CD8-positive, alpha-beta memory T cell (primary cell): ENCODE measurements at places on chromosomes 2 and 18.

GRCh38 chr2:158837645-158838044, 42.5 kb downstream of the DAPL1 start:
- DNase-seq, result no peak

DNA sequence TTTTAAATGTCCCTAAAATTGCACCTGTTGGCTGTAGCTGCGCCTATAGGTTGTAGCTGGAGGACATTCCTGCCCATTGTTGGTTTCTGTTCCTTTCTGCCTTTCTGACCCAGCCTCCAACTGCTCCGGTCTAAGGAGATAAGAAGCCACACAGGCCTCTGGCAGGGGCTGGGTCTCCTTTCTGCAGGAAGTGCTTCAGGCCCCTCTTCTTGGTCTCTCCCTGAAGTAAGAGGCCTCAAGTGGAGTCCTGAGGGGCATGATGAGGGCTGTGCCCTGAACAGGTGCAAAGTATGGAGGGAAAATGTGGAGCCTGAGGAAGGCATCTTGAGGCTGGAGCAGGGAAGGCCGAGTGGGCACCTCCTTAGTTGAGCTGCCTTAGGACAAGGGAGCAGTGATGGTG, 10.4 kb upstream of the SFTPB start:
- DNase-seq, result no peak

DNA sequence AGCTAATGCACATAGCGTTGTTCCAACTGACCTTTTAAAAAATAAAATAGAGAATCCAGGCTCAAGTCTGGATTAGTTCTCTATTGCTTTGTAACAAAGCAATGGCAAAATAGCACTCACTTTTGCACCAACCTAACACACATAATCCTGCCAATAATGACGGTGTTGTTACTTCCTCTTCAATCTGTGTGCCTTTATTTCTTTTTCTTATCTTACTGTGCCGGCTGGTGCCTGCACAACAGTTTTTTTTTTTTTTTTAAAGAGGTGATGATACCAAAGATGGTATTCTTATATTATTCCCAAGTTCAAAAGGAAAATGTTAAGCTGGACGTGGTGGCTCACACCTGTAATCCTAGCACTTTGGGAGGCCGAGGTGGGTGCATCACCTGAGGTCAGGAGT, 3.4 kb downstream of the PLB1 start:
- DNase-seq, result no peak

DNA sequence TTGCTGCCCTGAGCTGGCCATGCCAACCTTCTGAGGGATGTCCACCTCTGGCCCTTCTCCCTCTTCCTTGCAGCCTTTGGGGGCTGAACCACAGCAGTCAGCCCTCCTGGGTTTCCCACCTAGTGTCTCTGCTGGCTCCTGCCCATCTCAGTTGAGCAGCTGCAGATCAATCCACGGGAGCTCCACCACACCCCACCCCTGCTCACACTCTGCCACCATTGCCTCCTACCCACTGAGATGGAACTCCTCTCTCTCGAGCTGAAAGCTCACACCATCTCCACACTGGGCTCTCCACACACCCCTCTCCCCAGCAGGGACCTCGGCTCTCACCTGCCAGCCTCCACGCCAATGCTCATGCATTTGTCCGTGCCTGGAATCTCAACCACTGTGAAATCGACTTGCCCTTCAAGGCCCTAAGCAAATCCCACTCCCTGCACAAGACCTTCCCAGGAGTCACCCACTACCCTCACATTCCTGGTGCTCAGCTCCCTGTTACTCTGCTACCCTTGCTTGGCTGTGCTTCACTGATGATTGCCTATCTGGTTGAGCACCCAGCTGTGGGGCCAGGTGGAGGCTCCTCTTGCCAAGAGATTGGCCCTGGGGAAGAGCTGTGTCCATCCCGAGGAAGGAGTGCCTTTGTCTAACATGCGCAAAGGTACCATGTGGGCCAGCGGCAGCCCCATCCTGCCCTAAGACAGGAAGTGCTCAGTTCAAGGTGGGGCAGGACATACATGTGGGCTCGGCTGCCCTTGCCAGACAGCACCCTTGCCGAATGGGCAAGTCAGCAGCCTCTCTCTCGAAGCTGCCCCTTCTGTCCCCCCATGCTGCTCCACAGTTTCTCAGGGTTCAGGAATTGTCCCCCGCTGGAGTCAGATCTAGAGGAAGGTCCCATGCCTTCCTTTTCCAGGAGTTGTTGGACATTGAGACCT, 208.7 kb downstream of the CYP26B1 start:
- DNase-seq, result no peak

- no peak for DNase-seq
Measured at GRCh38 chr2:57543211-57543610, 503.4 kb upstream of the VRK2 start.

GRCh38 chr18:25141886-25142285, 210.1 kb downstream of the ZNF521 start:
- no peak for DNase-seq

DNA sequence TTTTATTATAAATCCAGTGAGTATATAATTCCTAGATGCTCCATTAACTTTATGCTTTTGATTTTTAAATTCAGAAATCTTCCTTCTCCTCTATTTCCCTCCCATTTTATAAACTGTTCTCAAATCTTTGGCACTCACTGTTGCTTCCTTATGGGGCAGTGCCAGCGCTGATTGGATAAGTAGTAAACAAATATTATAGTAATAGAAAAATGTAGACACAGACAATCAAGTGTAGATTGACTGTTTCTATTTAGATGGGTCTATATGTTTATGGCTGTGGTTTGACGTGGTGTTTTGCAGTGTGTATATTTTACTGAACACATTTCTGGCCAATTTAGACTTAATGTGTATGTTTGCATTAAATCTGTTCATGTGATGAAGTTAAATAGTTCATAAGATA, 36.6 kb downstream of the LYPD6B start:
- DNase-seq, result no peak

- no peak for DNase-seq
Measured at GRCh38 chr2:45049569-45050336, 40.5 kb upstream of the SIX2 start.

- no peak for DNase-seq
Measured at GRCh38 chr2:118309257-118309945, 221.1 kb downstream of the INSIG2 start.

DNA sequence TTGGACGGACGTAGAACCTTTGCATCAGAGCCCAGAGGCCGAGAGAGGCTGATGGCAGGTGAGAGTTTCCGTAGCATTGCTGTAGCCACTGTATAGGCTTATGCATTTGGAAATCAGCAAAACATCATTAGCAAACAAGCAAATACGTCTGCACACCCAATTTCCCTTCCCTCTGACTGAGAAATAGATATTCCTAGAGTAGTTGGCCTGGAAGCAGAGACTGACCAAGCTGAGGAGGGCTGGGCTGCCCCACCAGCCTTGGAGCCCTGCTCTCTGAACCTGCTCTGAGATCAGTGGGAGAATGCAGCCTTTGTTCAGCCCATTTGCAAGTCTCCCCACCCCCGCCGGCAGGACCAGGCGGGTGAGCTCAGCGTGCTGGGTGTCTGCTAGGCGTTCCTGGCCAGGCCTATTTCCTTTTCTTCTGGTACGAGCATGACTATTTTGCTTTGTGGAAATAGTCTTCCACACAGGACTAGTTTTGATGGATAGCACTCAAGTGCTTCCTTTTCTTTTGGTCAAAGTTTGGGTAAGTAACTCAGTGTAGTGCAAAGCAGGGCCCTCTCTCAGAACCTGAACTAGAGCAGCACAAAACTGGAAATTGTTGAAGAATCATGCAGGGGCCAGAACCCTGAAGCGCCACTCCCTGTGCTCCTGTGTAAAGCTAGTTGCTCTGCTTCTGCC, 21.9 kb upstream of the RNF149 start:
- DNase-seq, result no peak

DNA sequence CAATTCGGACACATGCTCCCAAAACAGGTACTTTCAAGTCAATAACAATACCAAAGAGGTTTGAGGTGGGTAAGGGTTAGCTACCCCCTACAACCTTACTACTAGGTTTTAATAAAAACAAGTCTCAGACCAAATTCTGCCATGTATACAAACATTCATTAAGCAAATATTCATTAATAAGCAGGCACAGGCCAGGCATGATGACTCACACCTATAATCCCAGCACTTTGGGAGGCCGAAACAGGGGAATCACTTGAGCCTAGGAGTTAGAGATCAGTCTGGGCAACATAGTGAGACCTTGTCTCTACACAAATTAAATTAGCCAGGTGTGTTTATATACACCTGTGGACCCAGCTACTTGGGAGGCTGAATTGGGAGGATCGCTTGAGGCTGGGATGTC, 11.7 kb upstream of the ELAC1 start:
- no peak for DNase-seq

GRCh38 chr2:72824224-72824842, 1.5 kb downstream of the EXOC6B start:
- DNase-seq, result no peak

DNA sequence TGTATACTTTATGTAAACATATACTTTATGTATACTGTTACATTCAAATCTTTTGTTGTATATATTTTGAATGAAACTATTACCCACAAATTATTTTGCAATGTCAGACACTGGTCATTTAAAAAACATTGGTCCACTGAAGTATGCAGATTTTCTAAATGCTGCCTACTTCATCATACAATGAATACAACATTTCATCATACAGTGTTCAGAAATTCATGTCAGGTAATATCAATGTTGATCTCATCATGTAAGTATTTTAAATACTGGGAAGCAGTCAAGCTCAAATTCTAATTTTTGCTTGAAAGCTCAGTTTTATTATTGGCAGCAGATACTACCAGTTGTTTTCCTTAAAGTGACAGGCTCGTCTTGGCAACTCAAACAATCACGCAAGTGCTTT, 2.9 kb upstream of the STAT4 start:
- no peak for DNase-seq

DNA sequence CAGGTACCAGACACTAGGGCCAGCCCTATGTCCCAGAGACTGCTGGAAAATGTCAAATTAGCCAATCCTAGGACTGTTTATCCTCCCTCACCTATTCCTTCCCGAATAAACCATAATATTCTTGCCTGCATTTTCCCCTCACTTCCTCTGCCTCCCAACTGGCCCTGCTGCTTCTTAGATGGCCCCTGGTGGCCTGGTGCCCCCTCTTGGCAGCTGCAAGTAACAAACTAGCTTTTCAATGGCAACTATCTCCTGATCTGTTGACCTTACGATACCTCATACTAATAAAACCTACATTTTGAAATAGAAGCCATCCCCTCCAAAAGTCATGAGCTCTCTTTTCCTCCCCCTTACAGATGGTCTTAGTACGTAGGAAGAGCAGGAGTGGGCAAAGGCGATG, 132.0 kb downstream of the ALPK2 start:
- no peak for DNase-seq

GRCh38 chr2:159637988-159638501, 21.7 kb upstream of the BAZ2B start:
- no peak for DNase-seq

GRCh38 chr2:112244854-112245253, 10.0 kb downstream of the ZC3H8 start:
- no peak for DNase-seq

GRCh38 chr2:221134718-221135117, 437.4 kb downstream of the EPHA4 start:
- no peak for DNase-seq

DNA sequence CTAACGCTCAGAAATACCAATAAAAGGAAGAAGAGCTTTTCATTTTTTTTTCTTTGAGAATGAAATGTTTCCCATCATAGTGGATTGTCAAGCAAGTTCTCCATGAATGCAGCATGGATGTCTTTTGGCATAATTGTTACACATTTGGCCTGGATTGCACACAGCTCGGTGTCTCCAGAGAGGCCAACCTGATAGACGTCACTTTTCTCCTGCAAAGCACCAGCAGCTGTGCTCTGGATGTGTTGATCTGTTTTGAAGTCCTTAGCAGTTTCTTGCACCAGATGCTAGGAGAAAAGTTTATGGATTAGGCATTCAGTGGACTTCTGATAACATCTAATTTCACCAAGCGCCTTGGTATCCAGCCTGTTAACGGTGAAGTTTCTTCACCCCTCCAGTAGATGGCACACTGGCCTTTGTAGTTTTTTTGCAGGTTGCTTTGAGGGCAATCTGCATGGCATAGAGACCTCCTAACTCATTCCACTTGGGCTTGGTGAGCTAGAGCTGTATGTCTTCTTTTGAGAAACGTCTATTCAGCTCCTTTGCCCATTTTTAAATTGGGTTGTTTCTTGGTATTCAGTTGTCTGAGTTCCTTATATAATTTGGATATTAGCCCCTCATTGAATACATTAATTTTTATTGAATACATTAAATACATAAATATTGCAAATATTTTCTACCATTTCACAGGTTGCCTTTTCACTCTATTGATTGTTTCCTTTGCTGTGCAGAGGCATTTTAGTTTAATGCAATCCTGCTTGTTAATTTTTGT, 59.7 kb downstream of the PTH2R start:
- DNase-seq, result no peak

- no peak for DNase-seq
Measured at GRCh38 chr2:181121996-181122395, 141.6 kb downstream of the UBE2E3 start.
